ENCODE measurements at places on chromosomes 5 and 9. TPM values are rescaled to one million over a fixed set of nuclear protein-coding genes. Genes with fewer than 3 reads are reported as not detected.

DNA sequence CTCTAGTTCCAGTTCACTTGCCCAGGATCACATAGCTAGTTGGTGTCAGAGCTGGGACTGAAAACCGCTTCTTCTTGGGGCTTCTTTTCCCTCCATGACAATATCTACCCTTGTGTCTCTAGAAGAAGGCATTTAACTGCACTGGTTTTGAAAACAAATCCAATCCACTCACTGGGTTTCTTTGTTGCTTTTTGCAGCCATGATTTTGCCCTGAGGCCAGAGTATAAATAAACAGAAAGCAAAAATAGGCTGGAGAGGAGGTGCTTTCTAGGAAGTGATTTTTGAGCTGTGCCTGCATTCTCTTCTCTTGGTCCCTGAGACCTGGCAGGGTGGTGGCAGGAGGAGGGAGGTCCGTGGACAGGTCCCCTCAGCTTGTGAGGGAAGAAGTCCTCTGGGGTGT lies 6.9 kb upstream of the TRIO start:
- H3K27me3 ChIP-seq = no peaks in the 10 kb centered on the region
- peaks cover 35% of the 10 kb centered on the region for H3K4me1 ChIP-seq
- no peak overlapping the region for H3K4me3 ChIP-seq
- H3K27ac ChIP-seq = no peak overlapping the region

The SPINK6 gene
- total RNA-seq = not detected

DNA sequence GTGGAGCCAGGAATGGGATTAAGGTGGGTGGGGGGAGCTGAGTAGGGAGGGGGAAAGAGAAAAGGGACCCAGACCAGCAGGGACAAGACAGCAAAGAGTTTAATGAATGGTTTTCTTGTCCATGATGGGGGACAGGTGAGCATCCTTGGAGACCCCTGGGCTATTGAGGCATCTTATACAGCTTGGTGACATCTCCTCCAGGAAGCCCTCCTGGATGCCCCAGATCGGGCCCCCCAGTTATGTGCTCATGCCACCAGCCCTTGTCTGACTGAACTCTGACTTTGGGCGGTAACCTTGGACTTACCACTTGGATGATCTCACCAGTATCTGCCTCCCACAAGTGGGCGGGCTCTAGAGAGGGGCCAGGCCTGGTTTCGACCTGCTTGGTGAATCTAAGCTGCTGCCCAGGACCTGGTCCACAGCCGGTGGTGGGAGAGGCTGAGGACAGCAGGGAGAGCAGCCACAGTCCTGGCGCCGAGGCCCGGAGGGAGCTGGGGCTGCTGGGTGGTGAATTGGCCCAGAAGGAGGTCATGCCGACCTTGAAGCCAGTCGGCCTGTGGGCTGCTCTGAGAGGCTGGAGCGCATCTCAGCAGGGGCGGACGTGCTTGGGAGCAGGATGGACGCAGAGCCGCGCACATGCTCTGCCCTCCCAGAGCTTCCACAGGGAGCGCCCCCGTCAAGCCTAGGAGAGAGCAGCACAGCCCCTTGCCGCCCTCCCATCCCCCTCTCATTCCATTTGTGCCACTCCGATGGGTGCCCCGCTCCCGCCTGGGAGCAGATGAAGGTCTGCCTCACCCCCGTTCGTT lies 36.2 kb downstream of the UNC5A start:
- H3K4me3 ChIP-seq = no peak overlapping the region
- DNase-seq = no peak
- no peak overlapping the region for H3K27ac ChIP-seq

- no peaks in the 10 kb centered on the region for H3K36me3 ChIP-seq
- H3K27me3 ChIP-seq = no peaks in the 10 kb centered on the region
- H3K4me1 ChIP-seq = peaks cover 28% of the 10 kb centered on the region
- H3K27ac ChIP-seq = no peak overlapping the region
- H3K4me3 ChIP-seq = no peak overlapping the region
These were observed 71.5 kb downstream of the ARHGAP26 start for GRCh38 chr5:142841511-142842265.

- H3K27me3 ChIP-seq = no peaks in the 10 kb centered on the region
- peaks cover 2% of the 10 kb centered on the region for H3K4me1 ChIP-seq
- DNase-seq = no peak
- no peak overlapping the region for H3K4me3 ChIP-seq
- H3K36me3 ChIP-seq = no peaks in the 10 kb centered on the region
These were observed 38.6 kb downstream of the ELOVL7 start for GRCh38 chr5:60805463-60805862.

The OR2V2 gene
- not detected for total RNA-seq

- H3K4me3 ChIP-seq = no peak overlapping the region
- peaks cover 28% of the 10 kb centered on the region for H3K4me1 ChIP-seq
- no peak for DNase-seq
- no peaks in the 10 kb centered on the region for H3K36me3 ChIP-seq
- H3K27me3 ChIP-seq = no peaks in the 10 kb centered on the region
These were observed 302.7 kb upstream of the RGMB start for GRCh38 chr5:98470747-98471146.

The FER gene
- total RNA-seq = 23.5 TPM

- H3K36me3 ChIP-seq = peaks cover 35% of the 10 kb centered on the region
- peak; percentile 93 for DNase-seq
- peak overlapping the region; percentile 12 for H3K4me3 ChIP-seq
- no peaks in the 10 kb centered on the region for H3K27me3 ChIP-seq
- peak overlapping the region; percentile 81 for H3K27ac ChIP-seq
These were observed 6.8 kb upstream of the CEL start for GRCh38 chr9:133054966-133055365.

DNA sequence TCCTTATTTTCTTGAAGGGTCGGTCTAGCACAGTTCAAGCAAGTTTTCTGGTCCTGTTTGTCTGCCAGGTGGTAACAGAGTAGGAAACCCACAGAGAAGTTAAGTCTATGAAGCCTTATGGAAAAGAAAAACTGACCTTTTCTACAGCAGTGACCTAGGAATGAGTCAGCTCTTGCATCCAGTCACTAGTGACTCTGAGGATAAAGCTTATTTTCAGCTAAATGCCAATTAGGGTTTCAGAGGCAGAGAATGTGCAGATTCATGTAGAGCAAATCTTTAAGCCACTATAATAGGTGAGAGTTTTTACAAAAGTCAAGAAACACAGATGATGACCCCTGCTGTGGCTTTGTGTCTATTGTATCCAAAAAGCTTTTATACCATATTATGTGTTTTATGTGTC lies 100.7 kb downstream of the CWC27 start:
- H3K27ac ChIP-seq = peak overlapping the region; percentile 68
- peaks cover 30% of the 10 kb centered on the region for H3K4me1 ChIP-seq
- H3K36me3 ChIP-seq = no peaks in the 10 kb centered on the region
- DNase-seq = no peak
- no peaks in the 10 kb centered on the region for H3K27me3 ChIP-seq

GRCh38 chr9:128550770-128551656 lies 1.4 kb upstream of the SPTAN1 start:
- H3K36me3 ChIP-seq = no peaks in the 10 kb centered on the region
- no peaks in the 10 kb centered on the region for H3K27me3 ChIP-seq
- peak overlapping the region; percentile 95 for H3K4me3 ChIP-seq
- no peak for DNase-seq
- peaks cover 32% of the 10 kb centered on the region for H3K4me1 ChIP-seq

DNA sequence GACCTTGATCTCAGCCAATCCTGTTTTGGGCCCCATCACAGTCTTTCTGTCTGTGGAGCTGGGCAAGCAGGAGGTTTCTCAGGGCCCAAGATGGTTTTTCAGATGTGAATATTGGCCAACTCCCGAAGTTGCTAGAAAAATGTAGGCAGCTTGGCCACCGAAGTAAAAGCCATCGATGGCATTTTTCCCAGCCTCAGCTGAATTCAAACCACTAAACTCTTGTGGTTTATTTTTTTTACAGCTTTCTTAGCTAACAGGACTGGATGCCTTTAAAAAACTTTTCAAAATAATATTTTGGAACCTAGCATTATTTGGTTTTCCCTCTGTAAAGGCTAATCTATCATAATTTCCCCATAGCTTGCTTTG lies 102.5 kb upstream of the ERCC6L2 start:
- no peaks in the 10 kb centered on the region for H3K36me3 ChIP-seq
- H3K27me3 ChIP-seq = no peaks in the 10 kb centered on the region
- no peak overlapping the region for H3K4me3 ChIP-seq
- DNase-seq = no peak

GRCh38 chr5:43367453-43367852 lies 44.7 kb downstream of the CCL28 start:
- H3K27ac ChIP-seq = no peak overlapping the region
- no peak overlapping the region for H3K4me3 ChIP-seq
- H3K4me1 ChIP-seq = no peaks in the 10 kb centered on the region
- H3K36me3 ChIP-seq = no peaks in the 10 kb centered on the region
- no peak for DNase-seq

The SPATA31E1 gene
- total RNA-seq = not detected

DNA sequence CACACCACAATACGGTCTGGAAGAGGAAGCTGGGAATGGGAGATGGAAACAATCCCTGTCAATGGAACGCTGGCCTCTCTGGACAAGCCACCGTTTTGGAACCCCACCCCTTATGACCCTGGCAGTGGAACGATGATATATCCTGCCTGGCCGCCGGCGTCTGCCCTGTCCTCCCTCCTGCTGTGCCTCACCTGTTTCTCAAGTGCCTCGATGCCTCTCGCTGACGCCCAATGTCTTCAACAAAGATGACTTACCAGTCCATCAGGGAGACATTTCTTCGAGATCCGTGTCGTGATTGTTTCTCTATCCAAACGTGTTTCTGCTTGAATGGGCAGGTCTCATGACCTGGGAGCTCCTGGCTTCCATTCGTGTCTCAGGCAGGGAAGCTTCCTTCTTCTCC lies 476.5 kb downstream of the SPATA31A7 start:
- no peak for DNase-seq
- H3K36me3 ChIP-seq = peaks cover 4% of the 10 kb centered on the region
- no peak overlapping the region for H3K27ac ChIP-seq
- H3K4me1 ChIP-seq = no peaks in the 10 kb centered on the region
- no peak overlapping the region for H3K4me3 ChIP-seq

DNA sequence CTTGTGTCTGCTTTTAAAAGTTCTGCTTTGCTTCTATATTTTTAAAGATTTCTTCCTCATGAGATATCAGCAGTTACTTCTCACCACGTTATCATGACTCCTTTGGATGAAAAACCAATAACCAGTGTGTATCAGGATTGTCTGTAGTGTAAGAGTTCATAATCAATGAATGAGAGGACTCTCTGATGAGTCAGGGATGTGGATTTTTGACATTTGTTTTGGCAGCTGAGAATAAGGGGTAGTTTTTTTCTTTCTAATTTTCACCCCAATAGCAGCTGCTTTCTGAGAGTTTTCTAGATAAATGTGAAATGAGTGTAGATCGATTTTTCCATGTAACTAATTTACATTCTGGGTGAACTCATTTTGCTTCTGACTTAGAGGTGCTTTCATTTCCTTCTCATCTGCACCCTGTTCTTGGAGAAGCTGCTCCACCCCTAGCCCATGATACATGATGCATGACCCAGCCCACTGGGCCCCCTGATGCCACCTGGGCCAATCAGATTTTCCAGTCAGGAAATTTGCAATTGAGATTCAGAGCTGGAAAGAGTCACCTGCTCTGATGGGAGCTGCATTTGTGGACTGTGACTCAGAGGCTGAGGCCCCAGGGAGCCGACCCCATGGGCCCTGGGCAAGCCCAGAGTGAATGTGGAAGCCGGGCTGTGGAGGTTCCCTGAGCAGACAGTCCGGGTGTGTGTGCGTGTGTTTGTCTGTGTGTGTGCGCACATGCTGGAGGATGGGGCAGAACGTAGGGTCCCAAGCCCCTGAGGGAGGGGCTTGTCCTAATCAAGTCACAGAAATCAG lies 159.3 kb downstream of the RGS3 start:
- H3K27me3 ChIP-seq = no peaks in the 10 kb centered on the region
- no peaks in the 10 kb centered on the region for H3K36me3 ChIP-seq
- peak overlapping the region; percentile 99 for H3K27ac ChIP-seq
- peak overlapping the region; percentile 19 for H3K4me3 ChIP-seq
- peak; percentile 77 for DNase-seq

Measured in chondrocyte (in vitro differentiated cells).